ENCODE measurements at places on chromosomes 3 and 15.

DNA sequence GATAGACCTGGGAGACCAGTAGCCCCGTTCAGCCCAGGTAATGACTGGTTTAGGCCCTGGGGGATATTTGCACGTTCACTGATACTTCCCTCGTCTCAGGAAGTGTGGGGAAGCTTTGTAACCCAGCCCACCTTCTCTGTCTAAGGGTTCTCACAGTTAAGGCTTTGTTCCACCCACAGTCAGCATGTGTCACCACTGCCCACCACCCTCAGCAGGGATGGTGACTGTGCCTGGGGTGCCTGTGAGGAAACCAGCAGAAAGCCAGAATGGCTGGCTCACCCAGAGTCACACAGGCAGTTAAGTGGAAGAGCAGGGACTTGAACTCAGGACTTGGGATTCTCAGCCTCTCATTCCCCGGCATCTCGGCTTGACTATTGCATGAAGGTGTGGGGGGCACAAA lies 5.2 kb downstream of the KBTBD13 start:
- DNase-seq, result no peak

GRCh38 chr3:150372722-150373121 lies 35.4 kb upstream of the TSC22D2 start:
- DNase-seq, result no peak

DNA sequence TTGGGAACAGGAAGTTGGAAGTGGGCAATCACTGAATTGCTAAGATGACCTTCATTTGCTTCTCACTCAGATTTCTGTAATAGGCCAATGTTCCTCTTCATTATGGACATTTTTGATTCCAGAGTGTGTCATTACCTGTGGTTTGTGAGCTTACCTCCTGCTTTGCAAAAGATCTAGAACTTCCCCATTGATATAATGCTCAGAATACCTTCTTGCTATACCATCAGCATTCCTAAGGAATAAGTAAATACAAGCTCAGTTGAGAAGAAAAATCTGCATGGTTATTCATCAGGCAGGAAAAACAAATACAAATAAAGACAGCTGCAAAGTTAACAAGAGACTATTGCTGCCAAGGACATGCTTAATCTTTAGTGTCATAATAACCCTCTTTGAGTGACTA lies 5.6 kb upstream of the RPL14 start:
- DNase-seq, result no peak

DNA sequence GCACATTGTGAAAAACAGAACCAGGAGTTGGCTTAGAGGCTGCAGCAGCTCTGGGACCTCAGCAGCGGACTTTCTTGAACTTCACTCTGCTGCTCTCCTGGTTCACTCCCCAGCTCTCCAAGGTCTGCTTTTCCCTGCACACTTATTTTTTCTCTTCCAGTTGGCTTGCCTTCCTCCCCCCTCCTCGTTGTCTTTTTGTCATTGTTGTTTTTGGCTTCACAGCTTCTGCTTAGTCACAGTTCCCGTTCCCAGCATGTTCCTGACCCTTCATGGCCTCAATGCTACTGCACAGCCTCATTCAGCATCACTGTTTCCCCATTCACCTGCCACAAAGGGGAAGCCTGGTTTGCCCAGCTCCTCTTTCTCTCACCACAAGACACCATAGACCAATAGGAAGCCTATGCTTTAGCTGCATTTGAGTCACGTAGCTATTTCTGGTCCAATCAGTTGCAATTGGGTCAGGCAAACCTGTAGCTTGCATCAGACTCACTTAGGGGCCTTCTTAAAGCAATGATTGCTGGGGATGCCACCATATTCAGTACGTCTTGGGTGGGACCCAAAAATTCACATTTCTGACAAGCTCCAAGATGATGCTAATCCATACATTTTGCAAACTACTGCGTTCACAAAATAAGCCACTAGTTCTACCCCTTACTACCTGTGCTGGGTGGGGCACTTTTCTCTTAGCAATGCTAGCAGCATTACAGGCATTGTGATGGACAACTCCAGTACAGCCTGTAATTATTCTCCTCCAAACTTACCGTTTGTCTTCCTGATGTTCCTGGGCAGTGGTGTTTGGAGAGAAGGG lies 7.8 kb upstream of the SUMF1 start:
- no peak for DNase-seq

- no peak for DNase-seq
These were observed 46.2 kb downstream of the SLC25A26 start for GRCh38 chr3:66267031-66267430.

- no peak for DNase-seq
These were observed 29.9 kb upstream of the FBN1 start for GRCh38 chr15:48675436-48675835.

DNA sequence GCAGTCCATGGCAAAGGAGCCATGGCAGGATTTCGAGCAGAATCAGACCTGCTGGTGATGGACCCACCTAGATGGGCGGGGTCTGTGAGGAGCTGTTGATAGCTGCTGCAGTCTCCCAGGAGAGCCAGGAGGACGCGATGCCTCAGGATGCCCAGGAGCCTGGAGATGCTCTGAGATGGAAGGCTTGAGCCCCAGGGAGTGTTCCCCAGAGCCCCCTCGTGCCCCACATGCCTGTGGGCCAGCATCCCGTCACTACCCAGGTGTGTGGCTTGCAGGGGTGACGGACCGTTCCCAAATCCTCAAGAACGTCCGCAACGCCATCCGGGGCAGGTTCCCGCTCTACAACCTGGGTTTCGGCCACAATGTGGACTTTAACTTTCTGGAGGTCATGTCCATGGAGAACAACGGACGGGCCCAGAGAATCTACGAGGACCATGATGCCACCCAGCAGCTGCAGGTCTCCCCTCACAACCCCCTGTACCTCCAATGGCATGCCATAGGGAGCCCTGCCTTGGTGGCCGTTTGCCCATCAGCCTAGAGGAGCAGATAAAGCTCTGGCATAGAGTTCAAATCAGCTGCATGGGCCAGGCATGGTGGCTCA lies 6.7 kb downstream of the ITIH1 start:
- no peak for DNase-seq

DNA sequence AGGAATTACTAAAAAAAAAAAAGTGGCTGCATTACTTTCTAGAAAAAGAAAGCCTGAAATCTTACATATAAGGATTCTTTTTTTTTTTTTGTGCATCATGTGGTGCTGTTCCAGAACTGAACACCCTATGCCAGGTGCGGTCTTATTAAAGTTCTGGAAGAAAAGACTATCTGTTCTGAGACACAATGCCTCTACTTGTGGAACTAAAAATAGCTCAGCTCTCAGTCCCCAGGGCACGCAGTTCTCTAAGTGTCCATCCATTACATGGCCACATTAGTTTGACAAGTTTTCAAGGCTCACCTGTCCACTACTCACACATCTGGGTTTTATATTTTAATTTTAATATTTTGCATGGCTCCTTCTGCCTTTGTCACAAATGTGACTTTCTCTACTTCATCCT lies 126.6 kb upstream of the ADAMTS9 start:
- no peak for DNase-seq

DNA sequence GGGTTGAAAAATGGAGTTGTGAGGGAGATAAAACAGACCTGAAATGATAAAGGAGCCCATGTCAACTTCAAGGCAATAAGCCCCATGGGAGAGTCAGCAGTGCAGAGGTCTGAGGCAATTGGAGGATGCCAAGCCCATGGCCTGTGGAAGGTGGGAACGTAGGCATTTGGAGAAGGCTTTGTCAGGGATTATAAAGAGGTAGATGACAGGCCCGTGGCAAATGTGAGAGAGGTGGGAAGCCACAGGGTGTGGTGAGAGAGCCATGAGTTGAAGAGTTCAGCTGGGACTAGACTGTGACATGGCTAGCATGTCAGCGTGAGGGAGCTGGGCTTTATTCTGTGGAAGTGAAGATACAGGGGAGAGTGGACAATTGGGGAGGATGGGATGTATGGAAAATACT lies 35.4 kb downstream of the MFSD1 start:
- DNase-seq, result no peak

Measured in HS-5 (cell line).